ENCODE measurements at places on chromosomes 11 and 22.

DNA sequence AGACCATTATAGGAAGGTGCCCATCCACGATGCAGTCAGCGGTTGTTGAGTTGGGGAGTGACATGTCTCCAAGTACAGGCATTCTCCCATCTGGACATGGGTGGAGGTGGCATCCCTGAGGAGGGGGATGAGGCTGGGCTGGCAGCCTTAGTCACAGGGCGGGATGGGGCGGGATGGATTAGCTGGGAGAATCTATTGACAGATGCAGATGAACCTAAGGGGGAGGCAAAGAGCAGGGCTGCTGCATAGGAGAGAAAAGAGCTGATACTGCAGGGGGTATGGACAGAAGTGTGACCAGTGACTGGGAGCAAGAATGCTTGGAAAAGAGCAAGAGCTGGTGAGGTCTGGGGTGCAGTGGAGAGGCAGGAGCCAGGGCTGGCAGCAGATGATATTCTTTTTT lies 42.7 kb downstream of the SCN3B start:
- DNase-seq, result no peak

DNA sequence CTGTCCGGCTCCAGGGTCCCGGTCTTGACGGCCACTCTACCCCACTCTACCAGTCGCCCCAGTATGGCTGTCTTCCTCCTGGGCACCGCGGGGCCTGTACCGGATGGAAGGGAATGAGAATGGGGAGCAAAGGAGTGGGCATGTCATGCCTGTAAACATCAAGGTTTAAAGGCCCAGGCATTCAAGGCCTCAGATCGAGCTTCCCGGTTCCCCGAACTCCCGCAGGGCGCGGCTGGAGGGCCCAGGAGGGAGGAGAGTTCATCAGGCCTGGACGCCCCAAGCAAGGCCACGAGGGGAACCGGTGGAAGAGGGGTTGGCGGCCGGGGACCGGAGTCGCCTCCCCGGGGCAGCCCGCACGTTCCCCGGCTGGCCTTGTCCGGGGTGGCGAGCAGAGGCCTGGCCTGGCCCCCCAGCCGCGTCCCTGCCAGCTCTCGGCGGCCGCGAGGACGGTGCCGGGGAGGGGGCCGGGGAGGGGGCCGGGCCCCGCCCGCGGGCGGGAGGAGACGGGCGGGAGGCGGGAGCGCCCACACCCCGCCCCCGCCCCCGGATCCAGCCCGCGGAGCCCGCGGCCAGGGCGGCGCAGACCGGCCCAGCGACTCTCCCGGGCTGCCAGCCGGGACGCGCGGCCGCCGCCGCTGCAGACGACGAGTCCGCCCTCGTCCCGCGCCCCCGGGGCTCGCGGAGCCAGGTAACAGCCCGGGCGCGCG lies at the start of gene CDC42EP1:
TSS of gene CDC42EP1 (plus strand) at position 580 of the 707 bp plus-strand sequence. CDS start 5,870 bp downstream, outside the sequence.
- DNase-seq, result no peak

DNA sequence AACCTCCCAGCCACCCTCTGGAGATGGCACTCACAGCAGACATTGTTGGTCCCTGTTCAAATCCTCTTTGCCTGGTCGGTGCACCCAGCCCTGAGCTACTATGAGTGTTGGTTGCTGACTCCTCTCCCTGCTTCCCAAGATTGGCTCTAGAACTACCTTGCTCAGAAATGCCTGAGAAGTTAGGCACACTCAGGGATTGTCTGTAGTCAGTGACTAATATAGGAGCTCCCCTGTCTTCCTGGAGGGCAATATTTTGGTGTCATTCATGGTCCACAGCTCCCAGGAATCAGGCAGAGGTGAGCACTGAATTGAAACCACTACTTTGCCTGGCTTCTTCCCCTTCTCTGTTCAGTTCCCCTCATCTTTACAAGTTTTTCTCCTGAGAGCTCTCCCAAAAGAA lies 325.9 kb downstream of the MIAT start:
- DNase-seq, result no peak

- DNase-seq, result no peak
These were observed 148.3 kb upstream of the THY1 start for GRCh38 chr11:119571311-119571710.

- DNase-seq, result no peak
These were observed 240.3 kb downstream of the FAM76B start for GRCh38 chr11:95549301-95549700.

- no peak for DNase-seq
These were observed 125.5 kb downstream of the KCNQ1 start for GRCh38 chr11:2570211-2570811.

DNA sequence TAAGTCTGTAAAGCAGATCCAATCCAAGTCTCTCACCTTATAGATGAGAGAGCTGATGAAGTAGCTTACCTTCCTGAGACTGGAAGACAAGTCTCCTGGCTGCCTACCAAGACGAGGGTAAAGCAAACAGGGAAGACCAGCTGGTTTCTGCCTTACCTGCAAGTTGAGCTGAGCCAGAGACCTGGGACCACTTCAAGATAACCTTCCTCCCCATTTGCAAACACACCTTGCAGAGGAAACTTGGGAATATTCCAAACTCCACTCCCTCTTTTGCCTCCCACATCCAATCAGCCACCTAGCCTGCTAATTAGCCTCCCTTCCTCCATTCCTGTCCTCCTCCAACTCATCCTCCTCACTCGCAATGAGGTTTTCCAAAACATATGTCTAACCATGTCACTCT lies 23.4 kb upstream of the ROBO3 start:
- DNase-seq, result no peak

DNA sequence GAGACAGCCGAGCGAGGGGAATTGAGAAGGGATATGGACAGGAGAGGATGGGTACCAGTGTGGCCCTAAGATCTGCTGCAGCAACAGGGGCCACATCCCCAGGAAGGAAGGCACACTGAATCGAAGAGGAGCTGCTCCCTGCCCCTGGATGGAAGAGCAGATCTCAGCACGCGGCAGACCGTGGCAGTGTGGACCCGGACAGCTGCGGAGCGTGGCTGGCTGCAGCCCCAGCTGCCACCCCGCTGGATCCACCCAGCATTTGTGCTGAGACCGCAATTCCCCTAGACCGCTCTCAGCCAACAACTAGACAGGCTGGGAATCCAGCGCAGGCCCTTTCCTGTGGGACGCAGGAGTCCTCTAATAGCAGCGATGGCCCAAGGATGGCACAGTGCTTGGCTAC lies 94.7 kb downstream of the NECTIN1 start:
- DNase-seq, result no peak

DNA sequence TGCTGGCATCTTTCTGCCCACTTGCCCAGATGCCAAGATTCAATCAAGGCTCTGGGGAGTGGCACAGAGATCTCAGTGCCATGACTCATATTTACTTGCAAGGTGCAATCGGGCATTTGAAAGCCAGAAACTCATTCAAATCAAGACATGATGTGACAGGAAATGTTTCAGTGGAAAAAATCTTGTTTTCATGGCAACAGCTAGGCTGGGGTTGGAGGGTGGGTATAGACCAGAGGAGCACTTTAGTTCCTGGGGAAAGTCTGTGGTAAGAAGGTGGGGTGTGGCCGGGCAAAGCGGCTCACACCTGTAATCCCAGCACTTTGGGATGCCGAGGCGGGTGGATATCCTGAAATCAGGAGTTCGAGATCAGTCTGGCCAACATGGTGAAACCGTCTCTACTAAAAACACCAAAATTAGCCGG lies 1.2 kb downstream of the MAJIN start:
- DNase-seq, result no peak

- DNase-seq, result no peak
These were observed 725 bp downstream of the KDM2A start for GRCh38 chr11:67119585-67120391.

DNA sequence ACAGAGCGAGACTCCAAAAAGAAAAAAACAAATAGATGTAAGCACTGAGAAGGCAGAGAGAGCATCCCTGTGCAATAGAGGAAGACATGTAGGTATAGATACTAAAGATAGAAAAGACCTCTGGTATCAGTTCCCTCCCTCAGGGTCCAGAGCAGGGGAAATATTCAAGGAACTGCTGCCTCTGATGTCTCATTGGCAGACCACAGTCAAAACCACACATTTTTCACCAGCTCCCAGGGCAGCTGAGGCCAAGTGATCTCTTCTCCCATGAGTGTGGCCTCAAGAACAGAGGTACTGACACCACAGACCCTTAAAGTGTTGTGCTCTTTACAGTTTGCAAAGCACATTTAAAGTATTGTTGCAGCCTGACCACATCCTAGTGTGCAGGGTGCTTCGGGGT lies 288.5 kb downstream of the NTM start:
- DNase-seq, result no peak

GRCh38 chr11:107257710-107258109 lies 199.9 kb downstream of the CWF19L2 start:
- no peak for DNase-seq

- no peak for DNase-seq
These were observed 758 bp downstream of the GALNT18 start for GRCh38 chr11:11620921-11621572.

- no peak for DNase-seq
These were observed 268.9 kb downstream of the LRRC4C start for GRCh38 chr11:41190437-41191082.

DNA sequence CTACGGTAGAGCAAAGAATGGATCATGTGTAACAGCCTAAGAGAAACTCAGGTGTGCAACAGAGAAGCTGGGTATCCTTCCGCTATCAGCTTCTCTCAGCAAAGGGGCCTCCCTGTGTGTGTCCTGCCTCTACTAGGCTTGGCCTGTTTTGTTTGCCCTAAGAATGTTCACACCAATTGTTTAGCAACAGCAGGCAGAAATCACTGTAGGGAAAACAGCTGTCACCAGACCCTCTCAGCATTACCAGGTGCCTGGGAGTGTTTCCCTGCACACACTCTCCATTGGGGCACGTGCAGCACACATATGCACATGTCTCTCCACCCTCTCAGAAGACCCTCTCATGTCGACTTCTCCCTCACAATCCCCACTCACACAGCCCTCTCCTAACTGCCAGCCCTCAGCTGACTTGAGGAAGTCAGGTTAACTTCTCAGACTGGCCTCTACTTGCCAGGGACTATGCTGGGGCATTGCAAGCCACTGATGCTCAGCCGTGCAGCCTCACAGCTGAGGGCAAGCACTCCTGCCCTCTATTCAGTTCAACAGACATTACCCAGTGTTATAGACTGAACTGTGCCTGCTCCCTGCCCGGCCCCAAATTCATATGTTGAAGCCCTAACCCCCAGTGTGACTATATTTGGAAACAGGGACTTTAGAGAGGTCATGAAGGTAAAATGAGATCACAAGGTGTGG lies 97.6 kb downstream of the TRIM29 start:
- DNase-seq, result no peak

DNA sequence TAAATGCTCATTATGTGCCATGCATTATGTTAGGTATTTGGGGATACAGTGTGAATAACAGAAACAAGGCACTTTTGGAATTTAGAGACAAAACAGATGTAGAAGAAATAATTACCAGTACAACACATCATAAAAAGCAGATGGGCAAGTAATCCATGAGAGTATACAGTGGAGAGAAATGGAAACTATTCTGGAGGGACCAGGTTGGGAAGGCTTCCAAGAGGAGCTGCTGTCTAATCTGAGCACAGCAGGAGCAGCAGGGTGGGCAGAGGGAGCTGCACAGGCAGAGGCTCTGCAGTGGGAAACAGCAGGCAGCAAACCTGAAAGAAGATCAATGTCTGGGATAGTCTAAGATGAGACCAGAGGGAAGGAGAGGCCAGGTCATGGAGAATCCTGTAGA lies 268.7 kb upstream of the CCDC90B start:
- DNase-seq, result no peak

GRCh38 chr11:60953781-60954180 lies 1.8 kb upstream of the SLC15A3 start:
- no peak for DNase-seq

DNA sequence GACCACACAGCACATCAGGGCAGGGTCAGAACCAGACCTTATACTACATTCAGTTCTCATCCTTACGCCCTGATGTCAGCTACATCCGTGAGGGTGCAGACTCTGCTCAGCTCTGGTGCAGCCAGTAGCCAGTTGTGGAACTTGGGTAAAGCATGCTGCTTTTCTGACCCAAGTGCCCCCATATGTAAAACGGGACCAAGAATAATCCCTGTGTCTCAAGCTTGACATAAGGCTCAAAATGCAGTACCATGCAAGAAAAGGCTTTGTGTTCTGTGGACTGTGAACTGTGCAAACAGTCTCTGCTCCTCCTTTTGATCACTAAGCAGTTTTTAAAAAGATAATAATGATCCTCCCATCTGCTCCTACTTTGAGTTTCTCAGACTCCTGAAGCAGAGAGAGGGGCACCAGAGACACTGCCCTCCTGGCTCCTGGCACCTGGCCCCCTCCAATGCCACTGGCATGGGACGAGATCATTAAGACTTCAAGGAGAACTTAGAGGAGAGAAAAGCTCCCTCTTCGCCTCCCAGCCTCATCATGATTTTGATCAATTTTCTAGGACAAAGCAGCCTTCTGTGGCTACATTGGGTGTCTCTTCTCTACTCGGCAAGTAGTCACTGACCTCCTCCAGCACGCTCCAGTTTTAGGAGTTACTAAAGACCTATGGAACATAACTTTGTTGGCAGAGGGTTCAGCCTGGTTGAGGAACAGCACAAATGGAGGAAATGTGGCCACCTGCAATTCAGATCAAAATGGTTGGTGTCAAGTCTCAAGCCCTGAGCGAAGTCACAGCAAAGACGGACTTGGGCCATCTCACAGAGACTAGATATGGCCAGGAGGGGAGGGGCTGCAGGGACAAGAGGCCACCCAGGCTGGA lies 23.9 kb downstream of the IL10RA start:
- no peak for DNase-seq
